Anterior cingulate cortex (tissue), 58 donors: ENCODE measurements at places on chromosomes 7 and 10.

GRCh38 chr7:134337980-134338379, 21.2 kb upstream of the SLC35B4 start:
- DNase-seq, result no peak

GRCh38 chr7:37732253-37732652, 48.7 kb downstream of the GPR141 start:
- DNase-seq, result no peak

DNA sequence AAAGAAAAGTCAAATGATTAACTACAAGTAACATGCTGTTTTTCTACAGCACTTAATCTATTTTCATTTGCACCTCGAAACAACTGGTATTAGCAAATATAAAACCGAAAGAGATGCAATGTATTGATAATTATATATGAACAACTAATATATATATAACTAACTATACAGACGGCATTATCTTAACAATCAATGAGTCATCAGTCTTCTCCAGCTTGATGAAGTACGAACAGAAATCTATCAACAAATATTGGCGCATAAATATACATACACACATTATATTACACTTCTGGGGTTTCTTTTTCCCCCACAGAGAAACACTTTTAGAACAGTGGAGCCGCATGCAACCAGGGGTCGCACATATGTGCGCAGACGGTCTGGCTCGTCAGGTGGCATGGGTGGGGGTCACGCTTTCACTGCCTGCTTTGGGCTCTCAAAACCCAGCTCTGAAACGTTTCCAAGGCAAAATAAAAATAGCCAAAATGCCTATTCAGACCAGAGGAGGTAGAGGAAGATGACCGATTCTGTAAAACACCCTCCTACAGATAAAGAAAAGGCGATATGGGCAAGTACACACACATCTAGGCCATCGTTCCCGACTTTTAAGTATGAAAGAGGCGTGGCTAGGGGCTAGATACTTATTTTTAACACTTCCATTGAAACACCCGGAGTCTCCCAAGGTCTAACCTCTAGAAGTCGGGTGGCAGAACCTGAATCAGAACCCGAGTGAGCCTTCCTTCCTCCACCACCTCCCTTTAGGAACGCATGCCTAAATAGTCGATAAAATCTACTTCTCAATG, 1.7 kb downstream of the ARHGAP12 start:
- DNase-seq, result no peak

GRCh38 chr10:57972783-57973182, 294.9 kb downstream of the IPMK start:
- DNase-seq, result no peak

- no peak for DNase-seq
Measured at GRCh38 chr10:102396317-102396650, 779 bp downstream of the NFKB2 start.

GRCh38 chr7:21044384-21044783, 257.7 kb upstream of the SP8 start:
- no peak for DNase-seq
